ENCODE measurements at places on chromosomes 1 and 21.
A peak's percentile ranks its signal among the peaks of the same experiment; 100 is the strongest.

- DNase-seq = no peak
These were observed 63.1 kb downstream of the ELK4 start for GRCh38 chr1:205568469-205569361.

DNA sequence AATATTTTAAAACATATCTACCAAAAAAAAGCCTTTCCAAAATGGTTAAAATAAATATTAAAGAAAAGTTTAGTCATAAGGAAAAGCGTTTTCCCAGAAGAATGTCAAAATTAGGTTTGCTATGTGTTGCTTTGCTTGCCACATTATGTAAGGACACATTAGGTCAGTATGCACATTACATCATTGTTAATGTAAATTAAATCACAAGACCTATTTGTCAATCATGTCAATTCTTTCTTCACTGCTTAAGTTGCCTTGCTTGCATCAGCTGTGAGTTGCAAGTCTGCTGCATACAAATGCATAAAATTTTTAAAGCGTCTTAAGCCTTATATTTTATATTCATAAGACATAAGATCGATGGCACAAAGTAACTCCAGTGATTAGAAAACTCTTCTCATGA is 448.9 kb downstream of the PCP4 start:
- no peak for DNase-seq

DNA sequence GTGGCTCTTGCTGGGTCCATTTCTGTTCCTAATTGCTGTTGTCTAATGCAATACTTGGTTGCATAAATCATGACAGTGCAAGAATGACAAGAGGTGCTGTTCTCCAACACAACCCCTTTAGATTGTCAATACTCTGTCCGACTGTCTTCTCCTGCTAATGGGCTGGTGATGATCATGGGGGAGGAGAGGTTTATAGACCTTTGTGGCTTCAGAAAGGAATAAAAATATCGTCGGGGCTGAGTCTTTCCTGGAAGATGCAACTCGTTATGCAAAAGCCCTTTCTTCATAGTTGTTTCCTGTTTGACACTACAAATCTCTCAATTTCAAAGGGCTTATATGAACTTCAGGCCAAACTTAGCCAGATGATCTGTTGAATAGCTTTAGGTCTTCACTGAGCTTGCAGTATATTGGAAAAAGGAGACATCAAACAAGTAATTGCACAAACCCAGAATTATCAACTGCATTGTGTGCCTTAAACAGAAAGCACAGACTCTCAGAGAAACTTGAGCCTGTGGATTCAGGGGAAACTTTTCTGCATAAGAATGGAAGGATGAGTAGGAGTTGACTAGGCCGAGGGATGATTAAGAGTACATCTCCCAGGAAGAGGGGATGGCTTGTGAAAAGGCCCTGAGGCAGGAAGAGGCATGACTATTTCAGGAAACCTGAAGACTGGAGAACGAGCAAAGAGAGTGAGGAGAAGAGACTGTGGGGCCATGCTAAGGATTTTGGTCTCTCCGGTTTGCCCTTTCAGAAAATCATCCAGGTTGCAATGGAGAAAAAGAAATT is 107.6 kb downstream of the TSEN15 start:
- no peak for DNase-seq

GRCh38 chr21:20971296-20971921 is 26.8 kb upstream of the NCAM2 start:
- peak; percentile 1 for DNase-seq

- no peak for DNase-seq
These were observed 48.2 kb upstream of the GUCA2B start for GRCh38 chr1:42105025-42105424.

- DNase-seq = no peak
These were observed 419.6 kb upstream of the B3GALT2 start for GRCh38 chr1:193606035-193606434.

DNA sequence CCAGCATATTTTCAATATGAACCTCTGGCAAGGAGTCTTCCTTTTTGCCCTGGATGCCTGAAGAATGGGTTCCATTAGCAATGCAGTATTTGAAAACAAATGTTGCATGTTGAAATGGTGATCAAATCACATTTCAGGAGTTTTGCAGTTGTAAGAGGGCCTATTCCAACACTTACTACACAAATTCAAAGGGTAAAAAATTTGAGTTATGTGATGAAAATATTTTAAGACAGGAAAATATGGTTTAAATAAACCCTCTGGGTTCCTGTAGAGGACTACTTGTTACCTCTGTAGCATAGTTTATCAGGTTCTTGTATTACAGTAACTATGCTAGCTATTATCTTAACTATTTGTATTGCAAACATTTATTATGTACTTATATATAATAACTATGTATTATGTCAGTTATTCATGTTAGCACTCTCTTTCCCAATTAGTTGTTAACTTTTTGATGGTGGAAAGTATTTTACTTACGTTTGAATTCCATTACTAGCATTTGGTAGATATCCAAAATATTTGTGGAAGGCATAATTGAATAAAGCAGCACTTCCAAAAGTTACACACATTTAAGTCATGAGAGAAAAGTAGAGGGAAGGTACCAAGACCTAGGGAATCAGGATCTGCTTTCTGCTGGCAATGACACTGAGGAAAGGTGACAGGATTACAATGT is 312.9 kb downstream of the GRIK1 start:
- no peak for DNase-seq

- DNase-seq = no peak
These were observed 2.4 kb downstream of the CEPT1 start for GRCh38 chr1:111142356-111142975.

GRCh38 chr1:197782722-197783360 is 7.6 kb upstream of the DENND1B start:
- no peak for DNase-seq

GRCh38 chr1:200039849-200040474 is 12.5 kb downstream of the NR5A2 start:
- no peak for DNase-seq

DNA sequence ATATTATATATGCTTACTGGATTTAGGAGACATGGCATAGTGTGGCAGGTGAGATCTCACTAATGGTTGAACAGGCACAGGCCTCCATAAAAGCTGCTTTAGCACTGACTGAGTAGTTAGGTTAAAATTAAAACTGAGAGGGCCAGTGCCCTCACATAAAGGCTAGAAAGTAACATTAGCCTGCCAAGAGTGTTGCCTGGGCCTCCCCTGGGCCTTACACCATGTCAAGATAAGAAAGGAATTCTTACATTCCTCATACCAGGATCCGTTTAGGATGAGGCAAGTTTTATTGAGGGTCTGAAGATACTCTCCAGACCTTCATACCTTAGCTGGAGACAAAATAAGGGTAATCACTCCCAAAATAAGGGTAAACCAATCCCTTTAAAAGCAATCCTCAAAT is 1011.8 kb downstream of the PLA2G4A start:
- no peak for DNase-seq

- no peak for DNase-seq
These were observed 709 bp downstream of the GART start for GRCh38 chr21:33541105-33541711.

- DNase-seq = no peak
These were observed 237.3 kb downstream of the TNR start for GRCh38 chr1:175506081-175506480.

DNA sequence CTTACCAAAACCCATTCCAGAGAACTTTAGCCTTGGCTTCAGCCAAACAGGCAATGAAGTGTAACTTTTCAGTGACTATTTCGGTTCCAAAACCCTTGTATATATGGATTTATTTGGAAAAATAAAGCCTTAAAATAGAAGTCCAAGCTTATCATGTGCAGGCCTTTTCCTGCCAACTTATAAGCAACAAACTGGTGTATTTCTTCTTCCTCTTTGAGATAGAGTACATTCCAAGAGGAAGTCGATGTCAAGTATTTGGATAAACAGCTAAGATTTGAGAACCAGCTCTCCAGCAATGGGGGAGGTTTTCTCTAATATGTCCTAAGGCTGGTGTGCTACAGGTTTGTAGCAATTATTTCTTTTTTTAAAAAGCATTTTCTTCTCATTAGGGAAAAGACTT is 407.8 kb downstream of the DUSP10 start:
- no peak for DNase-seq

DNA sequence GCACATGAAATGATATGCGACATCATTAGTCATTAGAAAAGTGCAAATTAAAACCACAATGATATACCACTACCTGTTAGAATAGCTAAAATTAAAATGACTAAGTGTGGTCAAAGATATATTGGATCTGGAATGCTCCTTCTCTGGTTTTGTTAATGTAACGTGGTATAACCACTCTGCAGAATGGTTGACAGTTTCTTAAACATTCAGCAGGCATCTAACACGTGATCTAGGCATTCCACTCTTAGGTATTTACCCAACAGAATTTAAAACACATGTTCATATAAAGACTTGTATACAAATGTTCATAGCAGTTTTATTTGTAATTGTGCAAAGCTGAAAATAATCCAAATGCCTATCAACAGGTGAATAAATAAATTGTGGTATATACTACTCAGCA is 165.0 kb upstream of the PLXNA2 start:
- DNase-seq = no peak

- DNase-seq = no peak
These were observed 16.7 kb upstream of the MAGI3 start for GRCh38 chr1:113373644-113374043.

DNA sequence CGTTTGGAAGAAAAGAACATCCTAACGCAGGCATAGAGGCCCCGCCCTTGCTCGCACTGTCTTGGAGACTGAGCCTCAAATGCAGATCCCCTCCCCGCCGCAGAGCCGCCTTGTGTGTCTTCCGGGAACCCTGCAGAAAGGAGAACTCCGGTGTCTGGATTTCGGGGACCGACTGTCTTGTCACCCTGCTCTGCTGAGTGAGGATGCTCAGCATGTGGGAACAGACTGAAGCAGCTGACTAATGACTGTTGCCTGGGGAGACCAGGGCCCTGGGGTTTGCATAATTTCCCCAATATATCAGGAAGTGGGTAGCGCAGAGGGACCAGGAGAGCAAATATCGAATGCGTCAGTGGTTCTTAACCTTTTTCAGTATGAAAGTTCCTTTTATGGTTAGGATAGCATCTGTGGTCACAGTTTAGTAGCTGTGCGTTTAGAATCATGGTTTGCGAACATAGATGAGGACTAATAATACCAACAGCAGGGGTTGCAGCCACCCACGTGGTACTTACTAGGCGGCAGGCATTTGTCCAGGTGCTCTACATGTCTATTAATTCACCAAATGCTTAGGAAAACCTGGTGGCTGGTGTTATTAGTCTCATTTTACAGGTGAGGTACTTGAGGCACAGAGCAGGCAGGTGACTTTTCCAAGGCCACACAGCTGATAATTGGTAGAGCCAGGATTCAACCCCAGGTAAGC is 14.3 kb downstream of the GPR137B start:
- DNase-seq = no peak

GRCh38 chr1:28640766-28641165 is 2.1 kb downstream of the TAF12 start:
- no peak for DNase-seq

DNA sequence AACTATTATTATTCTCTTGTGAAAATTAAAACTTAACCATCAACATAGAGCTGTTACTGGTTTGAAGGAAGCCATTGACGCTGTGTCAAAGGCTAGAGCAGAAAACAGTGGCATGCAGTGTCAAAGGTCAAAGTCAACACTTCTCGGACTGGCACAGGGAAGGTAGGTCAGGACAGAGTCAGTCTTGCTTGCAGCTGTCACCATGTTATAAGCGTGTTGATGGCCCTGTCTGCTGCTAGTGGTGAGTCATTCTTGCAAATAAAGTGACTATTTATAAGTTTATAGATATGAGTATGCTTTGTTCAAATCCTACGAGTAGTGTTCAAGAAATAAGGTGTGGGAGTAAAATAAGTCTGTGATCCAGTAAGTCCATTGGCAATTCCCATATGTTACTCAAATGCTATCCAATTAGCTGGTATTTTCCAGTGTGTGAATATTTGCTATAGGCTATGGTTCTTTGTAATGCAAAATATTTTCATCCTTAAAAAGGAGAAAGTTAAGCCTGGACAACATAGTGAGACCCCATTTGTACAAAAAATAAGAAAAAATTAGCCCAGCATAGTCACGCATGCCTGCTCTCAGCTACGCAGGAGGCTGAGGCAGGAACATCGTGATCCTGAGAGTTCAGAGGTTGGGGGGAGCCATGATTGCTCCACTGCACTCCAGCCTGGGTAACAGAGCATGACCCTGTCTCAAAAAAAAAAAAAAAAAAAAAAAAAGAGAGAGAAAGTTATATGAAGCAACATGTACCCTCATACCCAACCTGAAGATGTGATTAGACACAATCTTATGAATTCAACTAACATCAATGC is 26.3 kb upstream of the TINAGL1 start:
- no peak for DNase-seq

DNA sequence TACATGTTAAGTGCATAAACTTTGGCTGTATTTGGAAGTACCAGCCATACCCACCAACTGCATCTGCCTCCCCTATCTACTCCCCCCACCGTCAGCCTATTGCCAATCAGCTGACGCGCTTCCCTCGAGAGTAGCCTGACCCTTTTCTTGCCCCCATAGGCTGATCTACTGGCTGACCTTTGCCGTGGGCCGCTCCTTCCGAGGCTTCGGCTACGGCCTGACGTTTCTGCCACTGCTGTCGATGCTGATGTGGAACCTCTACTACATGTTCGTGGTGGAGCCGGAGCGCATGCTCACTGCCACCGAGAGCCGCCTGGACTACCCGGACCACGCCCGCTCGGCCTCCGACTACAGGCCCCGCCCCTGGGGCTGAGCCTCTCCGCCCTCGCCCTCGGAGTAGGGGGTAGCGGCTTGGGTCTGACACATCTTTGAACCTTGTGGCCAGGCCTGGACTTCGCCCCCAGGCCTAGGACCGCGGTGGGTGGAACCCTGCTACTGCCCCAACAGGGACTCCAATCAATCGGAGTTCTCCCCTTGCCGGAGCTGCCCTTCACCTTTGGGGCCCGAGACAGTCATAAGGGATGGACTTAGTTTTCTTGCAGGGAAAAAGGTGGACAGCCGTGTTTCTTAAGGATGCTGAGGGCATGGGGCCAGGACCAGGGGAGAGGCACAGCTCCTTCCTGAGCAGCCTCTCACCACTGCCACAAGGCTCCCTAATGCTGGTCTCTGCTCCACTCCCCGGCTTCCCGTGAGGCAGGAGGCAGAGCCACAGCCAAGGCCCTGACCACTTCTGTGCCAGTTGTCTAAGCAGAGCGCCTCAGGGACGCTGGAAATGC is 4.0 kb downstream of the GLMP start:
- no peak for DNase-seq

DNA sequence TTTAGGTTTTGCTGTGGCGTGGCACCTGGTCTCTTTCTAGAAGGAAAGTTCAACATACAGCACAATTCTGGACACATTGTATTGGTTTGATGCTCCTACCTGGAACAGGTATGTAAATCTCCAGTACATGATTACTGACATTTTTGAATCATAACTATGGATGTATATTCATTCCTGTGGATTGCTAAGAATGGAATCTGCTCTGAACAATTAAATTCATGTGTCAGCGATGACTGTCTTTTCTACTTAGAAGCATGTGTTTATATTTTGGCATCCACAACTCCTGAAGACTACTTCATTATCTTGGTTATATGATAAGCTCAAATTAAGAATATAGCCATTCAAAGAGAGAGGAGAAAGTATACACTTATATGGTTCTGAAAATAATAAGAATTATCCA is 291.8 kb downstream of the CHRM3 start:
- no peak for DNase-seq

DNA sequence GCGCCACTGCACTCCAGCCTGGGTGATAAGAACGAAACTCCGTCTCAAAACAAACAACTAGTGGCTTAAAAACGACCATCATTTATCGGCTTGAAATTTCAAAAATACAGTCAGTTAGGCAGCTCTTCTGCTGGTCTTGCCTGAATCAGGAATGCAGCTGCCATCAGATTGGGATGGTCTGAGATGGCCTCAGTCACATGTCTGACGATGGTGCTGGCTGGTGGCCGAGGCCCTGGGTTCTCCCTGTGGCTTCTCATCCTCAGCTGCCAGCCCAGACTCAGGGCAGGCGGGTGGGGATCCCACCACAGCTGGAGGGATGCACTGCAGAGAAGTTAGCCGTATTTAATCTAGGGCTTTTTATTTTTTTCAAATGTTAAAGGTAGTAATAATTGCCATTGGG is 31.3 kb downstream of the IL6R start:
- DNase-seq = no peak

Measured in NCI-H1436 (cell line).